ENCODE measurements at places on chromosomes 5 and 9.
A peak's percentile ranks its signal among the peaks of the same experiment; 100 is the strongest.

- no peak for DNase-seq
Observed at GRCh38 chr5:107549567-107549966, 121.2 kb downstream of the EFNA5 start.

DNA sequence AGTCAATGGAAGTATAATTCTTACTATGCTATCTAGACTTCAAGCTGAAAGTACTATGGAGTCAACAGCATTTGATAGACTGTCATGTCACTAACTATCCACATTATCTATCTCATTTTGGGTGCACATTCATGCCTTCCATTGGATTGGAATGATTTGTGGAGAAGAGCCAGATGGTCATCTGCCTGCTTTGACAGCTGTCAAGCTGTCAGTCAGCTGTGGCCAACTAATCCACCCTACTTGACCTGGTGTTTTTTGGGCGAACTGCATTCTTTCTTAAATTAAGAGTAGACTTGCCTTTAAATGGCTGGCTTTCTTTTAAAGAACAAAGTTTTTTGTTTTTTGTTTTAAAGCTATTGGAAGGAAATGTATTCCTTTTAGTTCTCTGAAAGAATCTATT is 151.5 kb downstream of the DCP2 start:
- DNase-seq: no peak

DNA sequence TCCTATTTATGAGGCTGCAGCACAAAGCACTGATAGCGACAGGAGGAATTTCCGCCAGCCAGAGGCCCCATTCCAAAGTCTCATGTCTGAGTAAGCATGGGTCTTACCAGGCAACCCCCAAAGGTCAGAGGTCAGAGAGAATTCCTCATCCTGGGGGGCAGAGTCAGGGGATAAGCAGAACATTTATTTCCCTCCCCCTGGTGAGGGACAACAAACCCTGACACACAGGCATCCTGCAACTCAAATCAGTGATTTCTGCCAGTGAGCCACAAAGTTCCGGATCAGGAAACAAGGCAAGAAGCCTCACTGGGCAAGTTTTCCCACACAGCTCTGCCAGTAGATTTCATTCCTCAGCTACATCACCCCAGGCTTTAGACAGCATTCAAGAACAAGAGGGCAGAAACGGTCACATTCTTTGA is 37.0 kb downstream of the ADAMTS12 start:
- no peak for DNase-seq

DNA sequence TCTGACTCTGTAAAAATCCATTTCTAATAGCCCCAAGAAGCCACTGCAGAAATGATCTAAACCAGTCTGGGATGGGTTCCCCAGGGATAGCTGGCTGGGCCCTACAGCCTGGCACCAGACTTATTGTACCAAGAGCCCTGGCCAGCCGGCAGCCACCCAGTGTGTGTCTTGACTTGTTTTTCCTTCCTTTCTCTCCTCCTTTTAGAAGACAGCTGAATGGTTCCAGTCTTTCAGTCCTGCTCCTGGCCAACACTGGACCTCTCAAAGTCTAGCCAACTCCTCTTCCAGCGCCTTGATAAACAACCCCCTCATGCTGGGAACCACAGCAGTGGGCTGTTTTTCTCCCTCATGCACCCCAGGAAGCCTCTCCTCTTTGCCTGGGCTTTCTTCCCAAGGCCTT is 34.1 kb downstream of the ATOX1 start:
- no peak for DNase-seq

GRCh38 chr5:153592081-153592480 is 101.6 kb downstream of the GRIA1 start:
- DNase-seq: no peak

- DNase-seq: peak; percentile 63
Observed at GRCh38 chr5:1594357-1595106, 70.8 kb upstream of the LPCAT1 start.

DNA sequence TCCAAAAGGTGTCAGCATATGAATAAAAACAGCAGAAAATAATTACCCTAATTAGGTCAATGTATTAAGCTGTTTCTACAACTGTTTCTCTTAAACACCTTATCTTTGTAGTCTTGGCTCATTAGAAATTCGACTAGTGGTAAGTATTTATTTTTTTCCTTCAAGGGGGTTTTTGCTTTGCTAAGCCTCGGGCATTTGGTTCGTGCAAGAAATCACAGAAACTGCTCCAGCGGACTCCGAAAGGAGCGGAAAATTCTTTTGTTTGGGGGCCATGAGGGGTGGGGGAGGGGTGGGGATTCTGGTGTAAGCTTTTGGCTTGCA is 757 bp downstream of the ZBED3 start:
- DNase-seq: no peak

- no peak for DNase-seq
Observed at GRCh38 chr5:114434396-114435219, 72.7 kb downstream of the KCNN2 start.

GRCh38 chr9:5608298-5609225 is 20.3 kb upstream of the RIC1 start:
- no peak for DNase-seq

- no peak for DNase-seq
Observed at GRCh38 chr5:66324357-66324756, 180.3 kb downstream of the SREK1 start.

DNA sequence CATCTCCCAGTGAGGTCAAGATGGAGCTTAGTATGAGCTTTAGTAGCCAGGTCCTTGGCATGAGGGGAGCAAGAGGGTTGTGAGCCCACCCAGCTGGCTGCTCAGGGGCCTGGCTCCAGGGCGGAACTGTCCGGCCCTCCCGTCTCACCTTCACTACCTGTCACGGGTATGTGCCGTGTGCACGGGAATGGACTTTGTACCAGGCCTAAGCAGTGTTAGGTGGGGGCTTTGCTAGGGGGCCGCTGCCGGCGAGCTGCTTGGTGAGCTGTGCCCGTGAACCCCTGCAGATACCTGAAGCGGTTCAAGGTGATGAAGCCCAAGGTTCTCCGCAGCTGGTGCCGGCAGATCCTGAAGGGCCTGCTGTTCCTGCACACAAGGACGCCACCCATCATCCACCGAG is 46.7 kb downstream of the WNK2 start:
- DNase-seq: no peak

DNA sequence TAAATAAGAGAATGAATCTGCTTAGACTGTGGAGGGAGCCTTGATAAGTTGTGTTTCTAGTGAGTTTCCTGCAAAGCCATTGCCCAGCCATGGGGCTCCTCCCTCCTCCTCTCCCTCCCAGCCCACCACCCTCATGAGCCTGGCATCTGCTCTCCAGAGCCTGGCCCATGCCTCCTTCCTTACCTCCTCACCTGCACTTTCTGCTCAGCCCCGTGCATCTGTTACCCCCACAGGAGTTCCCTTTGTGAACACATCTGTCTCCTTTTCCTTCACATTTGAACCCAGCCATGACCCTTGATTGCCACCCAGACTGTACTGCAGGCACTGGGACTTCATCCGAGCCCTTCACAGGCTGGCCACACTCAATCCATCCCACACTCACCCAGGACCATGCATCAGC is 395.6 kb downstream of the IRX2 start:
- no peak for DNase-seq

- DNase-seq: no peak
Observed at GRCh38 chr9:35835766-35836165, 6.7 kb downstream of the TMEM8B start.

- DNase-seq: no peak
Observed at GRCh38 chr9:8391566-8391965, 592.0 kb upstream of the DMAC1 start.

DNA sequence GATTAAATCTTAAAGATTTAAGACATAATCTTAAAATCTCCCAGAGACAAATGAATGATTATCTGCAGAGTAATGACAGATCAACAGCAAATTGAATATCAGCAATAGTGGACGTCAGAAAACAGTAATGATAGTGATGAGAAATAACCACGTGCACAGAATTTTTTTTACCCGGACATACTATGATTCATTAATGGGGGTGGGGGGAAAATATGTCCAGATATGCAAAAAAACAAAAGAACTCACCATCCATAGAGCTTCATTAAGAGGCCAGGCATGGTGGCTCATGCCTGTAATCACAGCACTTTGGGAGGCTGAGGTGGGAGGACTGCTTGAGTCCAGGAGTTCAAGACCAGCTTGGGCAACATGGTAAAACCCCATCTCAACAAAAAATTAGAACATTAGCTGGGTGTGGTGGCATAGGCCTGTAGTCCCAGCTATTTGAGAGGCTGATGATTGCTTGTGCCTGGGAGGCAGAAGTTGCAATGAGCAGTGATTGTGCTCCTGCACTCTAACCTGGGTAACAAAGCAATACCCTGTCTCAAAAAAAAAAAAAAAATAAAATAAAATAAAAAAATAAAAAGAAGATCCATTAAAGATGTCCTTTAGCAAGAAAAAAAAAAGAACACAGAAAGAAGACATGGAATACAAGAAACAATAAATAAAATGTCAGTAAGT is 30.9 kb upstream of the SHOC1 start:
- no peak for DNase-seq

DNA sequence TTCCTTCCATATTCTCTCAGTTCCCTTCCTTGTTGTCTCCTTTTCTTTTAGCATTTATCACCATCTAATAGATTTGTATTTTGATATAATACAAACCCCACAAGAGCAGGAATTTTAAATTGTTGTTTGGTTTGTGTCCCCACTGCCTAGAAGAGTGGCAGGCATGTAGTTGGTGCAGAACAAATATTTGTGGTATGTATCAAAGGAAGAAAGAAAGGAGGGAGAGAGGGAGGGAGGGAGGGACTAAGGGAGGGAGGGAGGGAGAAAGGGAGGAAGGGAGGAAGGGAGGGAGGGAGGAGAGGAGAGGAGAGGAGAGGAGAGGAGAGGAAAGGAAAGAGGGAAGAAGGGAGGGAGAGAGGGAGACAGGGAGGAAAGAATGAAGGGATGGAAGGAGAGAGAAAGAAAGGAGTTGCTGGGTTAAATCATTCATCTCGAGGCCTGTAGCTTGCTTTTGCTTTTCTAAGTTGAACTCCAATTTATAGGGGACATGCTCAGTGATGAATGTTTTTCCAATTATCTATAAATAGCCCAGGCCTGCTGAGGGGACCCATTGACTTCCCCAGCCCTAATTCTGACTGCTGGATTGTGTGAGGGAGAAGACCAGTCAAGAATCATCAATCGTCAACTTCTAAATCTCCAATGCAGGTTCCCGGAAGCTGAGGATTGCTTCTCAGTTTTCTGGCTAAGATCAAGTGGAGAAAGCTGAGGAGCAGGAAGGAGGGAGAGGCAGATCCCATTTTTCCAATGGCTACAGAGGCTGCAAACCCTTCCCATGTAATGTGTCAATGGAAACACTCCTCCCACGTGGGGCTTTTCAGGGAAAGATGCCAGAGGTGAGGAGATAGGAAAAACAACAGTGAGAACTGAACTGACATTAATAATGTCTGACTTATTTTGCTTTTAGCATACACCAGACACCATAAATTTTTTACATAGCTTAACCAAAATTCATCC is 320.7 kb downstream of the ASTN2 start:
- no peak for DNase-seq

DNA sequence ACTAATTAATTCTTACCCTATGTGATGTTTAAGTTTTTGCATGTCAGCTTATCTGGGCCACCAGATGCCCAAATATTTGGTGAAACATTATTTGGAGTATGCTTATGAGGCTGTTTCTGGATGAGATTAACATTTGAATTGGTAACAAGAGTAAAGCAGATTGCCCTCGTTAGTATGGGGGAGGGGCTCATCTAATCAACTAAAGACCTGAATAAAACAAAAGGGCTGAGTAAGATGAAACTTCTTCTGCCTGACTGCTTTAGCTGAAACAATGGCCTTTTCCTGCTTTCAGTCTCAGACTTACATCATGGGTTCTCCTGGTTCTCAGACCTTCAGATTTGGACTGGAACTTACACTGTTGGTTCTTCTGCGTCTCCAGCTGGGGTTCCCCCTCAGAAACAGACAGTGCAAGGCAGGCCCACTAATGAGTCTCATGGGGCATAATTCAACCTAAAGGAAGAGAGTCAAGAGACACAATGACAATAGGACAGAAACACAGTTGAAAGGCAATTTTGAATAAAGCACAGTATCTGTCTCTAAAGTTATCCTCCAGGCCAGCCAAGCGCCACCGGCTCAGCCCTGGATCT is 288.4 kb downstream of the CAAP1 start:
- no peak for DNase-seq

GRCh38 chr9:128339761-128340690 is at the start of gene SLC27A4:
TSS of gene SLC27A4 (plus strand) at chr9:128340527. CDS start at chr9:128343133, 2,606 bp downstream.
- peak; percentile 72 for DNase-seq

Data from stimulated activated naive CD4-positive, alpha-beta T cell (primary cell).